ENCODE measurements at places on chromosomes 7 and 10.

- DNase-seq, result no peak
Measured at GRCh38 chr10:33114451-33114952, 156.5 kb upstream of the ITGB1 start.

- DNase-seq, result no peak
Measured at GRCh38 chr7:2941216-2941859, 97.2 kb upstream of the GNA12 start.

GRCh38 chr7:151552352-151553028 lies 32.8 kb upstream of the RHEB start:
- no peak for DNase-seq

- DNase-seq, result no peak
Measured at GRCh38 chr10:43226441-43226840, 40.4 kb downstream of the RASGEF1A start.

GRCh38 chr10:101284101-101284743 lies 55.0 kb upstream of the LBX1 start:
- no peak for DNase-seq

Data from HEK293T (cell line).